Right renal cortex interstitium (tissue), 3 donors: ENCODE measurements at places on chromosomes 11 and 22.
A peak's percentile ranks its signal among the peaks of the same experiment; 100 is the strongest.

GRCh38 chr11:120578596-120579154, 67.1 kb downstream of the GRIK4 start:
- no peak for DNase-seq

DNA sequence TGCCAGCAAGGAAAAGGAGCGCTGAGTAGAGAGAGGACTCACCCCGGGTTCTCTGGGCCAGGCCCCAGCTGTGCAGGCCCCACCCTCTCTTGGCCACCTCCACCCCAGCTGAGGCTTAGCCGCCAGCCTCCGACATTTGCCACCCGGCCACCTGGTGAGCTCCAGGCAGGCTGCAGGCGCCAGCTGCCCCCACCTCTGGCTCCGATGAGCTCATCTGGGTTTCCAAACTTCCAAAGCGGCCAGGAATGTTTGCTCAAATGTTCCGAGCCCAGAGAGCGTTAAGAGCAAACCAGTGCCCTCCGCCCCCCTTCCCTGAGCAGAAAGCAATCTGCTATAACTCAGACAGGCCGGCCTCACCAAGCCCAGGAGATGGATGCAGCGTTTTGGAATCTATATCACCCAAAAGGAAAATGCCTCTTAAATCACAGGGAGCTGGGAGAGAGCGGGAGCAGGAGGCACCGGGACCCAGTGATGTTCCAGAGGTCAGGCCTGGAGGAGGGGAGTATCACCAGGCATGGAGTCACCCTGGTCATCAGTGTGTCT, 9.1 kb upstream of the MN1 start:
- no peak for DNase-seq

- DNase-seq: no peak
Measured at GRCh38 chr11:113651023-113651422, 55.1 kb downstream of the TMPRSS5 start.

DNA sequence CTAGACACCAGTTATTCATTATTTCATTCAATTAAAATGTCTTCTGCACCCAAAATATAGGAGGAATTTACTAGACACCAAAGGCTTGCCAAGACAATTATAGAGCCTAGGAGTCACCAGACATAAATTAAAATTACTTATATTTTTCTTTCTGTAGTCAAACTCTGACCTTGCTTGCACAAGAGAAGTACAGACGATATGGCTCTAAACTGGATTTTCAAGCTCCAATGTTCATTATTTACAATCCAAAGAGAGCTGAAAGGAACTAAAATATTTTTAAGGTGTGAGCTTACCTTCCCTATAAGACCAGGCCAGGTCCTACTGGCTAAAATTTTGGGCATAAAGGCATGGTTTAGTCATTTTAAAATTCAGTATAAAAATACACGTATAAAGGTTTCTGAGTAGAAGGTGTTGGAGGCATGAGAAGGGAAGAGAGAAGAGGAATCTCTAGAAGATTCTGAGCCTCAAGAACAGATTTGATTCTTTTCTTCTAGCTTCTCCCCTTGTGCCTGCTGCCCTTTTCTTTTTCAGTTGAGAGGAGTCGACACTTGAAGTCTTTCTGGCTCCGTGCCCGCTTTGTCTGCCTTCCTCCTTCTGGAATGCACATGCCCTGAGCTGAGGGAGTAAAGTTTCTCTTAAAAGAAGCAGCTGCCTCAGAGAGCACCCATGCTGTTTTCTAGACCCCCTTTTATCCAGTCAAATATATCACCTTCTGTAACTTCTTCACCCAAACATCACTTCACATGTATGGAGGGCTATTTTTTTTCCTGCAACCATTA, 13.5 kb downstream of the C11orf97 start:
- no peak for DNase-seq

- no peak for DNase-seq
Measured at GRCh38 chr11:76316726-76317125, 64.2 kb downstream of the THAP12 start.

DNA sequence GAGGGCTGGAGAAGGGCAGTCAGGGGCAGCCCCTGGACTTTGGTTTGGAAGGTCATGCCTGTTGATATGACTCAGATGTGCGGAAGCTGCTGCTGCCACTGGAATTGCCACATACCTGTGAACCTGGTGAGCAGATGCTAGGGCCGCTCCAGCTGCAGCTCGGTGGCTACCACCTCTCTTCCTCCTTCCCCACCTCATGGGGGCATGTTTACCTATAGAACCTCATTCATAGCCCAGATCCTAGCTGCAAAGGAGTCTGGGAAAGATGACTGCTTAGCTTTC, 17.5 kb upstream of the TSPAN18 start:
- DNase-seq: no peak

DNA sequence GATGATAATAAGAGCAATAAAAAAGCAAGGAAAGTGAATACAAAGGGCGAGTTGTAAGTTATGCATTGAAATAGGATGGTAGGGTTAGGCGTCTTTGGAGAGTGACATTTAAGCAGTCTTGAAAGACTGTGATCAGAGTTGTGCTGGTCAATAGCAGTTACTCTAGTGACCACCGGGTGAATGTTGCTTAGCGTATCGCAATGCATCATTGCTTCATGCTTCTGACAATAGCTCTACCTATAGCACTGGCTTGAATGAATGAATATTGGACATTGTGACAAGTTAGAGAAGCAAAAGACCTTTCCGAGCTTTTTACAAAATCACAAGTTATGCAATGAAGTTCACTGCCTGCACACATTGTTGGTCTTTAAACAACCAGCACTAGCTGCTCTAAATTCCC, 7.7 kb upstream of the OR8B12 start:
- DNase-seq: no peak

GRCh38 chr22:48883211-48883960, 944.3 kb downstream of the BRD1 start:
- DNase-seq: no peak

GRCh38 chr11:114396916-114397315, 3.4 kb downstream of the C11orf71 start:
- no peak for DNase-seq

- no peak for DNase-seq
Measured at GRCh38 chr11:772429-773390, 4.6 kb downstream of the GATD1 start.

DNA sequence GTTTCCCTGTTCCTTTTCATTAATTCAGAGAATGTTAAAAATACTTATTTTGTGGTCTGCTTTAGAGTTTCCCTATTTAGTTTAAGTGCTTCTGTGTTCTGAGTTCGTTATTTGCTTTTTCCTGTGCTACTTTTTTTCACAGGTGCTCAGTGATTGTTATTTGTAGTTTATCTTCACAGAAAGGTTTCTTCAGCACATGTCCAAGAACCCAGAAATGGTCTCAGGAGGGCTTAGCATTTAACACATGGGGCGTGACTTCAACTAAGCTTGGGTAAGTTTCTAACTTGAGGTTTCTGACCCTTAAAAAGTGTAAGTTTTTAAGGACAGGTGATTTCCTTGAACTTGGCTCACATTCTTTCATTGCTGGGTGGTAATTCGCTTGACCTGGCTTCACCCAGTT, 157.3 kb downstream of the AASDHPPT start:
- no peak for DNase-seq

GRCh38 chr11:96001037-96001436, 77.1 kb upstream of the MTMR2 start:
- DNase-seq: no peak

- peak; percentile 71 for DNase-seq
Measured at GRCh38 chr11:97739932-97740800, 1280.6 kb upstream of the CNTN5 start.

GRCh38 chr11:27277843-27278242, 85.2 kb downstream of the CCDC34 start:
- no peak for DNase-seq

- no peak for DNase-seq
Measured at GRCh38 chr22:23557036-23557435, 23.1 kb downstream of the IGLL1 start.

DNA sequence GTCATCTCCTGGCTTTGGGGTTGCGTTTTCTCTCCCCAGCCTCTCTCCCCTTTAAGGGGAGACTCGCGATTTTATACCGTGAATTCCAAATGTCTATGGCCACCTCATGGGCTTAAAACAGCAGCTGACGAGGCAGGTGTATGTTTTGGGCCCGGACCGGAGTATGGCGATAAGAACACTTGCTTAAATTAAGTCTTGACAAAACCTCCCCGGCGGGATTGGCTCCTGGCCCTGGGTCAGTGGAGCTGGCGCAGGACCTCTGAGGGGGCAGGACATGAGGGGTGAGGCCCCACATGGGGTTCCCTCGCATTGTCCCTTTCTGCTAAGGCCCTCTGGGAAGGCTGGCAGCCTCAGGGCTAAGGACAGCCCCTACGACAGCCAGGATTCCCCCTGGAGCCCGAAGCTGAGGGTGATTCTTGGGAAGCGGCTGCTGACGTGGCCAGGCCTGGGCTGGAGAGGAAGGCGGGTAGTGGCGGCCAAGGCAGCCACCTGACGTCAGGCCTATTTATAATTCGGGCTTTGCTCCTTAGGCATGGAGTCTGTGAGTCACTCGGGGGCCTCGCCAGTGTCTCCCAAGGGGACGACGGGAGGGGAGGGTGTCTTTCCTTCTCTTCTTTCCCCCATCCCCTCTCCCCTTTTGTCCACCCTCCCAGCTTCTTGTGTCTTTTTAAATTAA, 12.7 kb downstream of the MYO18B start:
- no peak for DNase-seq

DNA sequence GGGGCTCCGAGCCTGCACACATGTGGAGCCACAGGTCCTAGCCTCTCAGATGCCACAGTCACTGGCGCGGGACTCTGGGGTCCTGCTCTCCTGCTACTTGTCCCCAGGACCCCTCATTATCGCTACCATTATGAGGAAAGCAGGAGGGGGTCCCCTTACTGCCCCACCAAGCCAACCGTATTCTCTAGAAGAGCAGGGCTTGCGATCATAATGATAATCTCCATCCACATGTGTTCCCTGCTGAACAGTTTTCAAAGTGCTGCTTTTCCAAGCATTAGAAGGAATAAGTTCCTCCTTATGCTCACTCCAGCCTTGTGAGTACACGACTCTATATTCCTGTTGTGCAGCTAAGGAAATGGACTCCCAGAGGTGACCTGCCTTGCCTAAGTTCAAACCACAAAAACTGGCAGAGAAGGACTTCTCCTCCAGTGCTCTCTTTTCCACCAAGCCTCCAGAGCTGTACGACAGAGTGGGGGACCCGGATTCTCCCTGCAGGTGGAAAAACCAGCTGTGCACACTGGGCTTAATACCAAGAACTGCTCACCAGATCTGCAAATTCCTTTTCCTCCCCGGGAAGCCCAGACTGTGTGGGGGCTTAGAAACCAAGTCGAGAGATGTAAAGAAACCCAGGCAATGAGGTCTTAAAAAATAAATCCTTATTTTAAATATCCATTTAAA, 92.8 kb upstream of the DRD2 start:
- no peak for DNase-seq

- DNase-seq: no peak
Measured at GRCh38 chr11:10004526-10005113, 289.4 kb downstream of the SBF2 start.

DNA sequence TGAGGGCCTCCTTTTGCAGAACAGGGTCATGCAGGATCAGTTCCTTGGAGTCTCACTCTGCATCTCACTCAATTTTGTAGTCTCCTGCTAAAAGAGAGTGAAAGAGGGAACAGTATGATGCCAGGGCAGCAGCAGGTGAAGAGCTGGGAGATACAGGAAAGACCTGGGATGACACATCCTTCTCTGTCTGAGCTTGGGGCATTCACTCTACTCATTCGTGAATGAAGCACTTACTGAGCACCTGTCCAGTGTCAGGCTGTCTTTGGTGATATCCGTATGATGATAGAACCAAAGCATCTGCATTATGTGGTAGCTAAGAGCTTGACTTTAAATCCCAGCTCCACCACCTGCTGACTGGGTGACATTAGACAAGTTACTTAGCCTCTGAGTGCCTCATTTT, 14.4 kb downstream of the SREBF2 start:
- DNase-seq: no peak

DNA sequence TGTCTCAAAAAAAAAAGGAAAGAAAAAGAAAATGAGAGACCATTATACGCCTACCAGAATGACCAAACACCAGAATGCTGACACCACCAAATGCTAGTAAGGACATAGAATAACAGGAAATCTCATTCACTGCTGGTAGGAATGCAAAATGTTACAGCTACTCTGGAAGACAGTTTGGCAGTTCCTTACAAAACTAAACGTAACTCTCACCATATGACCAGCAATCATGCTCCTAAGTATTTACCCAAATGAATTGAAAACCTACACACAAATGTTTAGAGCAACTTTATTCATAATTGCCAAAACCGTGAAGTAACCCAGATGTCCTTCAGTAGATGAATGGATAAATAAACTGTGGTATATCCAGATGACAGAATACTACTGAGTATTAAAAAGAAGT, 7.2 kb downstream of the CHKA start:
- DNase-seq: no peak

GRCh38 chr11:69796063-69796462, 20.9 kb upstream of the FGF4 start:
- no peak for DNase-seq

- no peak for DNase-seq
Measured at GRCh38 chr11:65899356-65900124, 648 bp downstream of the FOSL1 start.

- DNase-seq: no peak
Measured at GRCh38 chr11:124294687-124295086, 19.1 kb downstream of the OR8D1 start.

DNA sequence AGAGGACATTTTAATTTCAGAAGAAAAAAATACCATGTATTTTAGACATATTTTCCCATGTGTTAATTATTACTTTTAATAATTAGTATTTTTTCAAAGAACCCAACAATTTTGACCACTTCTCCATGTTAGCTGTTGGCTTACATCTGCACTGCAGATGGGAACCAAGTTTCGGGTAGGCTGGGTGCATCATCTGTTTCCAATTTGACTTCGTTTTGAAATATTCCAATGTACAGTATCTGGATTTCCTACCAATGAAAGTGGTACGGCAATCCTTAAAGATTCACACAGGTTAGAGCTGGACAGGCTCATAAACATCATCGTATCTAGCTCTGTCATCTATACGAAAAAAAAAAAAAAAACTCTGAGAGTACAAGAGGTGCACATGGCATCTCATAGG, 670.2 kb downstream of the OPCML start:
- no peak for DNase-seq

GRCh38 chr11:116986521-116987105, 111.6 kb downstream of the SIK3 start:
- no peak for DNase-seq

DNA sequence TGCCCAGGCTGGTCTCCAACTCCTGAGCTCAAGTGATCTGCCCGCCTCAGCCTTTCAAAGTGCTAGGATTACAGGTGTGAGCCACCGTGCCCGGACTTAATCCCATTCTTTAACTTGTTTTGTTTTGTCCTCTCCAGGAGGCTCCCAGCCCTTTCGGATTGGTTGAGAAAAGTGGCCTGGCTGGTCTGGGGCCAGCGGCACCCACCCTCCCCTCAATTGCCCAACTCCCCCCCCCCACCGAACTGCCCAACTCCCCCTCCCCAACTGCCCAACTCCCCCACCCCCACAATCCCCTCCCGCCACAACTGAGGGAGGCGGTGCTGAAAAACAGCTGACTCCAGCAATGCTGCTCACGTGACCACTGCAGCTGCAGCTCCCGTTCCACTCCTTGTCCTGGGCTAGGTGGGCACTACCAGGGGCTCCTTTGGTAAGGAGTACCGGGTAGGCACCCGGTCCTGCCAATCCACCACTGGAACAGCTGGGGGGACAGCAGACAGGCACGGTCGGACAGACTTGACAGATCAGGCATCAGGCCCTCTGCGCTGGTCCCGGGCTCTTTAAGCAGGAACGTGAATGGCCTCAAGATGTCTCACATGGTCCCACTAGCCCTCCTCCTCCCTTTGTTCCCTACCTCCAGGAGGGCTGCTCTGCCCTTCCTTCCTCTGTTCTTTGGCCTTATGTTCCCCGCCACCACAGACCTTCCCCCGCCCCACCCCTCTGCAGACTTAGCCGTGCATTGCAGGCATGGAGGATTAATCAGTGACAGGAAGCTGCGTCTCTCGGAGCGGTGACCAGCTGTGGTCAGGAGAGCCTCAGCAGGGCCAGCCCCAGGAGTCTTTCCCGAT, at the start of gene TCN2:
TCN2 (plus strand) TSS at position 720 of the 845 bp plus-strand sequence. CDS start 158 bp downstream, outside the sequence.
- DNase-seq: peak; percentile 54
